Mammary epithelial cell (primary cell): ENCODE measurements at places on chromosomes 1 and 21. TPM values are rescaled to one million over a fixed set of nuclear protein-coding genes. Genes with fewer than 3 reads are reported as not detected.

Gene GJA8
- total RNA-seq = not detected

Gene CHAF1B
- total RNA-seq = 4.5 and 12.3 TPM in 2 replicates

Gene OR6K3
- total RNA-seq = not detected in 2 replicates

Gene SELENON
- 14.3 TPM for total RNA-seq

Gene AMY2A
- total RNA-seq = not detected

Gene IL20
- total RNA-seq = not detected in 2 replicates

Gene BRDT
- not detected for total RNA-seq

Gene RPTN
- not detected for total RNA-seq

Gene LHX8
- not detected in 2 replicates for total RNA-seq

Gene HP1BP3
- 203 and 255 TPM in 2 replicates for total RNA-seq

Gene KRTAP10-11
- not detected in 2 replicates for total RNA-seq

Gene CCDC27
- not detected in 2 replicates for total RNA-seq

Gene HNRNPCL4
- not detected in 2 replicates for total RNA-seq

Gene KLF17
- total RNA-seq = not detected in 2 replicates

Gene KCNE1
- 0.19 and 0.80 TPM in 2 replicates for total RNA-seq

Gene PKP1
- total RNA-seq = 149 and 201 TPM in 2 replicates

Gene FCGR3A
- not detected in 2 replicates for total RNA-seq

Gene SLC19A2
- total RNA-seq = 11.0 TPM

Gene RXRG
- total RNA-seq = not detected in 2 replicates

Gene CDK18
- 14.8 and 28.6 TPM in 2 replicates for total RNA-seq

Gene CR1
- 0.17 TPM for total RNA-seq

Gene FALEC
- not detected in 2 replicates for total RNA-seq

Gene RAB42
- total RNA-seq = 0.17 TPM

Gene MRPL20
- 56.7 TPM for total RNA-seq

Gene NTMT2
- not detected for total RNA-seq
